ENCODE measurements at places on chromosomes 2 and 18.

GRCh38 chr2:110934948-110935347 lies 185.8 kb upstream of the BCL2L11 start:
- DNase-seq, result no peak

DNA sequence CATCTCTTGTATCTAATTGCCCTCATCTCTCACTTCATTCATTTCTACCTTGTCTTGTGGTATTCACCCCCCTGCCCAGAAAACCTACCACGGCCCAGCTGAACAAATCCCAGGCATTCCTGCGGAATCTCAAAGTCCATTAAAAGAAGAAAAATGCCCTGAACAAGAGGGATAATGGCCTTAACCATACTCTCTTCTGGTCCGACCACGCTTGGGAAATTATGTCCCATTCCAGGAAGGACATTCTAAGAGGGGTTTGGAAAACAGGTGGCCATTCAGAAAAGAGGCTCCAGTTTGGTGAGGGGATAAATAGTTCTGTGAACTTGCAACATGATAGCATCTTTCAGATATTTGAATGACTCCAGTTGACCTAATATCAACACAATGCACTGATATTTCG lies 349.9 kb upstream of the ZNF521 start:
- DNase-seq, result no peak

GRCh38 chr2:118614841-118615271 lies 232.6 kb downstream of the EN1 start:
- DNase-seq, result no peak

DNA sequence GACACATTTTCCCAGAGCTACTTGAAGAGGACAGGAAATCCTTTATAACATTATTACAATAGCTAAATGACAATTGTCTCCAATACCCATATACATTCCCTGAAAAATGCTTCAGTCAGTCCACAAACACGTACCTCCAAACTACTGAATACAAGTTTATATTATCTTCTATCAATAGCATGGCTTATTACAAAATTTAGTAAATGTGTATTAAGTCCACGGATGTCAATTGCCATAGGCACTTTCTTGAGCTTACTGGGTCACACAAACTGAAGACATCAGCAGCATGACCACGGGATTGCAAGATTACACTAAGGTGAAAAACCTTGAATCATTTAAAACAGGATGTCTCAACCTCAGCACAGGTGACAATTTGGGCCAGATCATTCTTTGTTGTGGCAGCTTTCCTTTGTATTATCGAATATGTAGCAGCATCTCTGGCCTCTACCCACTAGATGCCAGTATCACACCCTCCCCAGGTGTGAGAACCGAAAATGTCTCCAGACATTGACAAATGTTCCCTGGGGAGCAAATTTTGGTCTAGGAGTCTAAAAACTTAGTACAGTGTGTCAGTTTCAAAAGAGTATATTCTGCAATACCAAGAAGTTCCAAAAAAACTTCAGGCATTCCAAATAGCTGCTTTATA lies 1.4 kb downstream of the MBD2 start:
- no peak for DNase-seq

GRCh38 chr2:61855318-61855613 lies 1.4 kb upstream of the FAM161A start:
- DNase-seq, result no peak

DNA sequence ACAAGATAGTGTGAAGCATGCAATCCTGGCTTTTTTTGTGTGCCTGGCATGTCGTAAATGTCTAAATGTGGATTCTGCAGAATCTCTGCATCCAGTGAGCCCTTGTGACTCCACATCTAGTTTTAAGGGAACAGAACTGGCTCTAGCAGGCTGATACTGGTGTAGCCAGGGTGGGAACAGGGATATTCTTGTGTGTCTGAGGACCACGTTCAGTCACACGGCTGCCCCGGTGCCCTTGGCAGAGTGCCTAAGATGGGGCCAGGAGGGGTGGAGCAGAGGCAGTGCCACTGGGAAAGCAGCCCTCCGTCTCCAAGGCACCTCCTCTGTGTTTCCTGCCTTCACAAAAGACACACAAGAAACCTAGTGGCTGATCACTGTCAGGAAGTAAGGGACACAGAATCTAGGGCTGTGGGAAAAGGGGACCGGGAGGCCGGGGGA lies 91.5 kb upstream of the PARD3B start:
- no peak for DNase-seq

- no peak for DNase-seq
These were observed 1.5 kb downstream of the RAX start for GRCh38 chr18:59271606-59272220.

DNA sequence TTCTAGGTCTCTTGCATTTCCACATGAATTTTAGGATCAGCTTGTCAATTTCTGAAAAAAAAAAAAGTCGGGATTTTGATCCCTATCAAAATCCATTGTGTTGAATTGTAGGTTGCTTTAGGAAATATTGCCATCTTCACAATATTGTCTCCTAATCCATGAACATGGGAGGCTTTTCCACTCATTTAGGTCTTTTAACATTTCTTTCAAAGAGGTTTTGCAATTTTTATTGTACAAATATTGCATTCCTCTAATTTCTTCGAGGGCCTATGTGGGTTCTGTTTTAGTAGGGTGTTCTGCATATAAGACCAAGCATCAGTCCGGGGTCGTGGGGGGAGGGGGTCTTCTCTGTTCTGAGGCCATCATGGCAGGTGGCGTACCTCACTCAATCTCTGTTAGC lies 725 bp upstream of the LAMA3 start:
- DNase-seq, result no peak

GRCh38 chr18:45386041-45386655 lies 229.1 kb upstream of the SLC14A2 start:
- DNase-seq, result no peak

Data from 8988T (cell line).